T-cell (primary cell): ENCODE measurements at places on chromosomes 11 and 22. TPM values are rescaled to one million over a fixed set of nuclear protein-coding genes. Genes with fewer than 3 reads are reported as not detected.

The NLRP6 gene
- total RNA-seq: 27.7 TPM

The CRYBB3 gene
- not detected for total RNA-seq

The RRAS2 gene
- total RNA-seq: 30.2 TPM

The MUC6 gene
- 0.23 TPM for total RNA-seq

The CWF19L2 gene
- 34.3 TPM for total RNA-seq

The HTR3A gene
- total RNA-seq: not detected

The NXPE4 gene
- not detected for total RNA-seq

The IL17REL gene
- not detected for total RNA-seq

The OR52I1 gene
- not detected for total RNA-seq

The VPS26B gene
- 60.9 TPM for total RNA-seq

The CD3E gene
- total RNA-seq: 555 TPM

The FDX1 gene
- total RNA-seq: 9.1 TPM

The MS4A3 gene
- total RNA-seq: not detected

The LRRC32 gene
- 0.79 TPM for total RNA-seq

The LMO2 gene
- total RNA-seq: 2.2 TPM

The ART5 gene
- total RNA-seq: not detected

The OR56A1 gene
- total RNA-seq: not detected

The SLC1A2 gene
- total RNA-seq: 0.07 TPM

The RTN4R gene
- total RNA-seq: 0.33 TPM

The OR4C3 gene
- not detected for total RNA-seq

The SYT7 gene
- total RNA-seq: 0.19 TPM

The TNKS1BP1 gene
- 22.9 TPM for total RNA-seq

The BSCL2 gene
- total RNA-seq: 37.3 TPM

The DDT gene
- total RNA-seq: 122 TPM

The OR8G1 gene
- total RNA-seq: not detected

The CTSW gene
- 45.3 TPM for total RNA-seq

The TMEM191C gene
- 2.8 TPM for total RNA-seq

The OR8G5 gene
- not detected for total RNA-seq

The NXPE2 gene
- total RNA-seq: not detected

The SERPIND1 gene
- not detected for total RNA-seq

The SLC22A25 gene
- not detected for total RNA-seq

The GAB4 gene
- total RNA-seq: 0.28 TPM

The SLC36A4 gene
- 14.1 TPM for total RNA-seq

The TMEM126A gene
- total RNA-seq: 19.0 TPM

The DEFB131B gene
- total RNA-seq: not detected

The LSP1 gene
- 375 TPM for total RNA-seq

The OR51B5 gene
- not detected for total RNA-seq

The OR10G6 gene
- total RNA-seq: not detected

The WBP2NL gene
- 2.6 TPM for total RNA-seq
